Activated T-cell treated with anti-CD3 and anti-CD28 coated beads for 48 hours (primary cell): ENCODE measurements at places on chromosomes 6 and 20.
A peak's percentile ranks its signal among the peaks of the same experiment; 100 is the strongest.

- DNase-seq: no peak
These were observed 862.3 kb upstream of the FLRT3 start for GRCh38 chr20:15199698-15200097.

GRCh38 chr6:6678811-6679210 is 90.3 kb downstream of the LY86 start:
- no peak for DNase-seq

DNA sequence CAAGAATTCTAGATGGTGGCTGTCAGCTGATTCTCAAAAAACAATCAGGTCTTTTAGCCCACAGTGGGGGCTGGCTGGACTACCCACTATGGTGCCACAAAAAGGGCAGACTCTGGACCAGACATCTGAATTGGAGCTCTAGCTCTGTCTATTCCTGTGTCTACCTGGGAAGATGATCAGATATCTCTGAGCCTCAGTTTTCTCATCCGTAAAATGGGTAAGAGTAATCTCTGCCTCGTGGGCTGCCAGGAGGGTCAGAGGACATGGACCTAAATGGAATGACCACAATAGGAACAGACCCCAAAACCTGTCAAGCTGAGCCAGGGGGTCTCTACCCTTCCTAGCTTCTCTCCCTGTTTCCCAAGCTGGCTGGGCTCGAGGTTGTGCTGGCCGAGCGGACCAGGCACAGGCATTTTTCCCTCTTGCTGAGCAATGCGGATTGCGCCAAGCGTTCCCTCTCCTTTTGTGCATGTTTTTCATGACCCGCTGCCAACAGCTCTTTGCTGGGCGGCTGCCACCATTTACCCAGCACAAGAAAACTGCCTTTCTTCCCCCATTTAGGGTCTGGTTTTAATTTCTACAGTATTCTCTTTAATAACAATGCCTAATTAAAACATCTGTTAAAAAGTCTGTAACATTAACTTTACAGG is 74.7 kb upstream of the MAFB start:
- no peak for DNase-seq

GRCh38 chr6:161918109-161918531 is 644.3 kb upstream of the AGPAT4 start:
- DNase-seq: no peak

- no peak for DNase-seq
These were observed 19.7 kb upstream of the TAGAP start for GRCh38 chr6:159064477-159064876.

GRCh38 chr20:22403022-22403631 is 181.2 kb downstream of the FOXA2 start:
- DNase-seq: no peak

DNA sequence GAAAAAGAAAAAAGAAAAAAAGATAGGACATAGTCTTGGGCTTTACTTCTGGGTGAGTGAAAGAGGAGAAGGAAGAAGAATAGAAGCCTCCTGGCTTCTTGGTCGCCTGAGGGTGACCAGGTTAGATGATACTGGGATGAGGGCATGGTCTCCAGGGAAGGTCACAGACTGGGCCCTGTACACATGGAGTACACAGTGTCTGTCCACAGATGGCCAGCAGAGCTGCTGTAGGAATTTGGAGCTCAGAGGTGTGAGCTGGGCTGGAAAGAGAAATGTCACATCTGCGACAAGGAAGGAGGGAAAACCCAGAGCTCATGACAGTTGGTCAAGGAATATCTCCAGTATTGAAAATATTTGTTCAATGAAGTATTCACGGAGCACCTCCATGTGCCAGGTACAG is 56.1 kb downstream of the DLGAP4 start:
- no peak for DNase-seq

DNA sequence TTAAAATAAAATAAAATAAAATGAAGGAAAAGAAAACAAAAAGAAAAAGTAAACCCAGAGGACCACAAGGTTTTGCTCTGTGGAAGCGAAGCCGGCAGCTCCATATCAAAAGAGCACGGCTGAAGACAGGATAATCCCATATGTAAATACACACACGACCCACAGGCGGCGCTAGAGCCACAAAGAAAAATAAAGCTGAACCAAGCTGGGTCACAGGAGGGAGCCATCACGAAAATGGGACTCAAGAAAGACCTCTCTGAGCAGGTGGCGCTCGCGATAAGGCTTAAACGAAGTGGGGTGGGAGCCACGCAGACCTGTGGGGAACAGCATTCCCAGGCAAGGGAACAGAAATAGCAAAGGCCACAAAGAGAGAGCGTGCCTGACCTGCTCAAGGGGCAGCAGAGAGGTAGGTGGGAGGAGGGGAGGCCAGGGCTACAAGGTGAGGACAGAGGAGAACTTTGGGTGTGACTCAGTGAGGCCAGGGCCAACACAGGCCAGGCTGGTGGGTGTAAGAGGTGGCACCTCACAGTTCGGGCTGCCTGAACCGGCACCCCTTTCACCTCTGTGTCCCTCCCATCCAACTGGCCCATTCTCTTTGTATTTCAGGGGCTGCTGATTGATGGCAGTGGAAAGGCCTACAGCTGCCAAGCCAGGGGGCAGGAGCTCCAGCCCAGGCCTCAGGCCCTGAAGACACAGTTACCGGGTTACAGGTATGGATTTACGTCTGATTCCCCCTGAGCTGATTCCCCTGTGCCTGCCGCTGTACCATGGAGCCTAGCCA is 26.0 kb downstream of the PTGIS start:
- DNase-seq: peak; percentile 68

DNA sequence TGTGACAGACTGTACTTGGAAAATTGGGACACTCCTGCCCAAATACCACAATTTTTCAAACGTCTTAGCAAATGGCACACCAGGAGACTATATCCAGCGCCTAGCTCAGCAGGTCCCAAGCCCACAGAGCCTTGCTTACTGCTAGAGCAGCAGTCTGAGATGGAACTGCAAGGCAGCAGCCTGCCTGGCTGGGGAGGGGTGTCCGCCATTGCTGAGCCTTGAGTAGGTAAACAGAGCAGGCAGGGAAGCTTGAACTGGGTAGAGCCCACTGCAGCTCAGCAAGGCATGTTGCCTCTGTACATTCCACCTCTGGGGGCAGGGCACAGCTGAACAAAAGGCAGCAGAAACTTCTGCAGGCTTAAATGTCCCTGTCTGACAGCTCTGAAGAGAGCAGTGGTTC is 1003.3 kb upstream of the MAP3K7 start:
- no peak for DNase-seq

GRCh38 chr6:159042003-159042825 is 2.6 kb downstream of the TAGAP start:
- DNase-seq: peak; percentile 59

- no peak for DNase-seq
These were observed 67.7 kb downstream of the SYNJ2 start for GRCh38 chr6:158049055-158050028.

- DNase-seq: no peak
These were observed 43.3 kb downstream of the GTF2H5 start for GRCh38 chr6:158211273-158212055.

DNA sequence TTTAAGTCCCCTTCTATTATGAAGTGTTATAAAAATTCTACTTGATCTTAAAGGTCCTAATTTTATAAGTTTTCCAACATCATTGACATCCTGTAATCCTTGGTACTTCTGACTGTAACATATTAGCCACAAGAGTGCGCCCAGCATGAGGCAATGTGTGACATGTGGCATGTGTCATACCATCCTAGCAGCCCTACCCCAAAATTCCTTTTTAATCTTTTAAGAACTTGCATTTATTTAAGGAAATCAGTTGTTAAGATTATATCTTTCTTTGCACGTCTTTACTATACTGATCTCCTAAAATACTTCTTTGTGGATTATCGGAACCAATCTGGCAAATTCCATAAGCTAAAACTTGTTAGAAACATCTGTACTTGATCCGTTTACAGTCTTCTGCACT is 167.1 kb upstream of the SLC24A3 start:
- no peak for DNase-seq

DNA sequence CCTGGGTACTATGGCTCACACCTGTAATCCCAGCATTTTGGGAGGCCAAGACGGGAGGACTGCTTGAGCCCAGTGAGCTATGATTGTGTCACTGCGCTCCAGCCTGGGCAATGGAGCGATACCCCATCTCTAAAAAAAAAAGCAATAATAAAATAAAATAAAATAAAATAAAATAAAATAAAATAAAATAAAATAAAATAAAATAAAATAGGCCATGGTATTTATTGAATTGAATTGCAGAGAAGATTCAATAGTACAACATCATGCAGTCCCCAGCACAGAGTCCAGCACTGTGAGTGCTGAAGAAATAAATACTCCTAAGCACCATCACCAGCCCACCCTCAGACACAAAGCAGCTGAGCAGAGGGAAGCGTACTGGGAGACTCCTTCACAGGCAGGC is 144.7 kb downstream of the RALGAPA2 start:
- no peak for DNase-seq

- DNase-seq: no peak
These were observed 3.8 kb downstream of the APCDD1L start for GRCh38 chr20:58511364-58511763.

DNA sequence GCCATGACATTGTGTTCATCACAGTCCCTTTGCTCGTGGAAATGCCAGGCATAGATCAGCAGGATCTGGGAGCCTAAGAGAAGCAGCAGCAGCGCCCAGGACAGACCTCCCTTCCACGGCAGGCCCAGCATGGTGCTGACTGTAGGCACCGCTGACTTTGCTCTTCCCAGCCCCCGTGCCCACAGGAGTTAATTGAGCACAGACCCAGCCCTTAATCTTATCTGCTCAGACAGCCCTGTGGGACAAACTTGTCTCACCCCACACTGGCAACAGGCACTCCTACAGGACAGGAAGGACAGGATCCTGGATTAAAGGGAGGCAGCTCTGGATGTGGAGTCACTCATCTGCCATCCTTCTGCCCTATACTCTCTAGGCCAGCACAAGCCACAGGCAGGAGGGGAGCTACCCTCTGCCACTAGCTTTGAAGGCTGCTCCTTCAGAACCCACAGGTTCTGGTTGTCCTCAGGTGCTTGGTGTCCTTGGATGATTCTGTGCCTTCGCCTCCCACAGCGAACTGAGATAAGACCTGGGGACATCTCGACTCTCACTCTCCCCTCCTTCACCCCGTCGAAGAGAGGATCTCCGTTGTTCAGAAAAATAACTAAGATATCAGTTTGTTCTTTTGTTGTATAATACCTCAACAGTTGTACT is at the start of gene CST9L:
Gene CST9L (minus strand): TSS at position 165 of the 651 bp plus-strand sequence. CDS start 34 bp downstream, at position 131.
- no peak for DNase-seq

DNA sequence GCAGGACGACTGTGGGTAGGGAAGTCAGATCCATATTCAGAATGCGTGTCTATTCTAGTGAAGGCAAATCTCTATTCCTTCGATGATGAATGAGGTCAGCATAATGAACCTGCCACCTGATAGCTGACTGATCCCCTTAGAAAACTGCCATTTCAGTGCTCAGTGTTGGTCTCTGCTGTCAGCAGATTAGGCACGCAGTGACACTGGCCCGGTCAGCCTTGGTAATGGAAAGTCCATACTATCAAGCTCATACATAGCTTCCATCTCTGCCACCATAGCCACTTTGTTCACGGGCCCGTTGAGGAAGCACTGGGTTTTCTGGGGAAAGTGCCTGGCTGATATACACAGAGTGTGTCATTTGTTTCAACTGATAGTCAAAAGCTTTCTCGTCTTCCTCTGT is 54.0 kb downstream of the C6orf52 start:
- DNase-seq: no peak

GRCh38 chr6:558089-558488 is 98.8 kb downstream of the HUS1B start:
- no peak for DNase-seq

GRCh38 chr6:52634211-52634610 is 36.7 kb upstream of the TMEM14A start:
- no peak for DNase-seq

DNA sequence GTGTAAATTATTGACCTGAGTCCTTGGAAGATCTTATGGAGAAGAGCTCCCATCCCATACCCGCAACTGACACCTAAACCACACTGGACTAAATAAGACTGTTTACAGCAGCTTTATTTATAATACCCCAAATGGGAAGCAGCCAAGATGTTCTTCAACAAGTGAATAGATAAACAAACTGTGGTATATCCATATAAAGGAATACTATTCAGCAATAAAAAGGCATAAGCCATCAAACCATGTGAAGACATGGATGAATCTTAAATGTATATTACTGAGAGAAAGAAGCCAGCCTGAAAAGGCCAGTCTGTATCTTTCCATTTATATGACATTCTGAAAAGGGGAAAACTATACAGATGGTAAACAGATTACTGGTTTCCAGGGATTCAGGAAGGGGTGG is 212.7 kb downstream of the TPBG start:
- no peak for DNase-seq

DNA sequence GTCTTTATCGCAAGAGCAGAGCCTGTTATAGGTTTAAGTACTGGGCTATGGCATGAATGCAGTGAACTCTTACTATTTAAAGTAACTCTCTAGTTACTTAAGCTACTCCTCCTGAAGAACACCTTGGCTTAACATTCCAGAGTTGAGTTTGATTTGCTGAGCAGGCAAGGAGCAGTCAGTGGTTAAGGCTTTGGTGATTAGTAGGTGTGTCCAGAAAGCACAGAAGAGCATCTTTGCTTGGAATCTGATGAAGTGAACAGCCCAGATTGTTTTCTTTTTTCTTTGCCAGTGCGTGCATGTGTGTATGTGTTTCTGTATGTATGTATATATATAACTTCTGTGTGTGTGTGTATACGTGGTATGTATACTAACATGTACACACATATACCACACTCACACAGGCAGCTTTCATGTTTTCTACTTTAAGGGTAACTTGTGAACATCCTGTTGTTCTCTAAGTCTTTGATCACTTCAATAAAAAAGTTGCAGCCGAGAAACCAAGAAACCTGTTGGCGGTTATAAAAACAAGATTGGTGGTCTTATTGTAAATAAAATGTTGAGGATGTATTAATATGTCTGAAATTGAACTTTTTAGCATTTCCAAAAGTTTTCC is 56.2 kb upstream of the TULP4 start:
- no peak for DNase-seq

DNA sequence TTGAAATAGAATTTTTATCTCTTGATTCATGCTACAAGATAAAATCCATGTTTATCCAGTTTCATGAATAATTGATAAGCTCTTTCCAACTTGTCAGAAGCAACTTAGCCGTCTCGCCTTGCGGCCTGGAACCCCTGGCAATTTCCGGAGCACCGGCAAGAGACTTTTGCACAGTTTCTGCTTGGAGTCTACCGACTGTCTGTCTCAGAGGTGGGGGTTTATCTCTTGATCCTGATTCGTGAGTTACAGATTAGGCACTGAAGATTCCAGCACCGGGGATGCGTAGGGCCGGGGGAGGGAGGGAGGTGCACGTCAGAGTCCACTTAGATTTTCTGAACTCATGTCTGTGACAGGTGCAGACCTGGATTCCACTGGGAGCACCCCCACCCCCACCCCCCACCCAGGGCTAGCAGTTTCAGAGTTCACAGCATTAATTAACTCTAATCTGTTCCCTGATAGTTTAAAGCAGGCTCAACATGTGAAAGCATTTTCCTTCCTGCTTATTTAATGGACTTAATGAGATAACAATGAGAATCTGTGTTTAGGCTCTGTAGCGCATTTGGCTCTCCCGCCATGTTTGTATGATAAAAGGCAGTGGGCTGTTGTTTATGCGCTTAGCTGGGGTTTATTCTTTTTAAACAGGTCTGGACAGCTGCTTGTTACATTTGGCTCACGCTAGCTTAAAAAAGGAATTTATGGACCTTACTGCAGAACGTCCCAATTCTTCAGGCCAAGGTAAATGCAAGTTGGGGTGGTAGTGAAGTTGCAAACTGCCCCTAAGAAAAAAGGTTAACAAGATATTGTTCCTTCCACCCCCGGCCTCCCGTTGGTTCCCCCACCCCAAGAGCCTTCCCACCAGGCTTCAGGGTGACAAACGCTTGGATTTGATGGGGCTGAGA is 8.1 kb upstream of the APCDD1L start:
- DNase-seq: no peak

GRCh38 chr6:46502486-46503119 is 11.4 kb upstream of the RCAN2 start:
- no peak for DNase-seq

- no peak for DNase-seq
These were observed 8.2 kb downstream of the EDN3 start for GRCh38 chr20:59308493-59309201.
